Caco-2 (cell line): ENCODE measurements at places on chromosomes 13 and 19. TPM values are rescaled to one million over a fixed set of nuclear protein-coding genes. Genes with fewer than 3 reads are reported as not detected.

TSC22D1 gene
- 140 and 159 TPM in 2 replicates for total RNA-seq

- no peak for DNase-seq
Observed at GRCh38 chr13:43074824-43075510, 51.6 kb downstream of the DNAJC15 start.

DNA sequence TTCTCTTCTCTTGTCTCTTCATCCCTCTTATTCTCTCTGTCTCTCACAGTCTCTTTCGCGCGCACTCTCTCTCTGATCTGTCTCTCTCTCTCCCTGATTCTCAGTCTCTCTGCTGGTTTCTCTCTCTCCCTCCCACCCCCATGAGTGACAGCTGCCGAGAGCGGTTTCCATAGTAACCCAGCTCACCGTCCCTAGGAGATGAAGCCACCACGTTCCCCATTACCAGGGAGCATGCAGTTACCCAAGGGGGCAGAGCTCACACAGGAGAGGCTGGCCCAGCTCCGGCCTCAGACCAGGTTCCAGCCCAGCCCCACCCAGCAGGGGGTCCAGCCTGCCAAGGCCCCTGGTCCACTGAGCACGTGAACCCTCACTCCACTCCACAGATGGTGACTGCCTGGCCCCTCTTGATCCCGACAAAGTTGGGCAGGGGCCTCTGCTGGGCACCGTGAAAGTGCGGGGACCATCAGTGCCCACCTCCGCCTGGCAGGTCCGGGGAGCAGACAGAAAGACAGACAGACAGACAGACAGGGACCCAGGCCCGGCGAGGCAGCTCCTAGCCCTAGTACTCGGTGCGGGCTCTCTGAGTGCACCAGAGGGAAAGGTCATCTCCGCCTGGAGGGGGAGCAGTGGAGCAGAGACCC lies 50.6 kb downstream of the CELF5 start:
- no peak for DNase-seq

DNAAF3 gene
- 0.45 and 0.91 TPM in 2 replicates for total RNA-seq
